Cortex of kidney (tissue), 1 donor: ENCODE measurements at places on chromosomes 2 and 18.

- no peak for DNase-seq
These were observed 4.2 kb upstream of the ESCO1 start for GRCh38 chr18:21604671-21605070.

GRCh38 chr2:9483107-9483506 is 8.8 kb downstream of the IAH1 start:
- DNase-seq = no peak

DNA sequence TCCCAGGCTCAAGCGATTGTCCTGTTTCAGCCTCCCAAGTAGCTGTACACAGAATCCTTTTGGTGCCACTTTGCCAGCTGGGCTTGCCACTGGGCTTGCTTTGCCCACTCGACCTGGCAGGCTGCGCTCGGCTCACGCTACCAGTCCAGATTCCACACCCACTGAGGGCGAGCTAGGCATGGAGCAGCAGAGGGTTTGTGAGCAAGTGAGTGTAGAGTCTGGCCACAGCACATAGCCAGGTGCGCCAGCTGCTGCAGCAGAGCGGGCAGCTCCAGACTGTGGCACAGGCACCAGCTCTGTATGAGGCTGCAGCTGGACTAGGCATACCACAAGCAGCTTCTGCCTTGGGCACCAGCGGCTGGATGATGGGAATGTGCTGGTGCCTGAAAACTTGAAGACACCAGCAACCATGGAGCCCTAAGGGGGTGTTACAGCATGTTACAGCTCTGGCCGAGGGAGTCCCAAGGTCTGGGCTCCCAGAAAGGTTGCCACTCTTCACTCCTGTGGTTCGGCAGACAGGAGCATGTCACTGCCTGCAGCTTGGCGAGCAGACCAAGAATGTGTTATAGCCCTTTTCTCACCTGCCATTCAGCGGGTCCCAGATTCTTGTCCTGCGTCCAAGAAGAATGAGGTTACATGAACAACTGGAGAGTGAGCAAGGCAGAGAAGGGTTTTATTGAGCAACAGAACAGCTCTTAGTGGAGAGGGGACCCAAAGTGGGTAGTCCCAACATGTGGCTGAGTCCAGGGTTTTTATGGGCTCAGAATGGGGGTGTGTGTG is 12.9 kb downstream of the SMARCAL1 start:
- DNase-seq = no peak

DNA sequence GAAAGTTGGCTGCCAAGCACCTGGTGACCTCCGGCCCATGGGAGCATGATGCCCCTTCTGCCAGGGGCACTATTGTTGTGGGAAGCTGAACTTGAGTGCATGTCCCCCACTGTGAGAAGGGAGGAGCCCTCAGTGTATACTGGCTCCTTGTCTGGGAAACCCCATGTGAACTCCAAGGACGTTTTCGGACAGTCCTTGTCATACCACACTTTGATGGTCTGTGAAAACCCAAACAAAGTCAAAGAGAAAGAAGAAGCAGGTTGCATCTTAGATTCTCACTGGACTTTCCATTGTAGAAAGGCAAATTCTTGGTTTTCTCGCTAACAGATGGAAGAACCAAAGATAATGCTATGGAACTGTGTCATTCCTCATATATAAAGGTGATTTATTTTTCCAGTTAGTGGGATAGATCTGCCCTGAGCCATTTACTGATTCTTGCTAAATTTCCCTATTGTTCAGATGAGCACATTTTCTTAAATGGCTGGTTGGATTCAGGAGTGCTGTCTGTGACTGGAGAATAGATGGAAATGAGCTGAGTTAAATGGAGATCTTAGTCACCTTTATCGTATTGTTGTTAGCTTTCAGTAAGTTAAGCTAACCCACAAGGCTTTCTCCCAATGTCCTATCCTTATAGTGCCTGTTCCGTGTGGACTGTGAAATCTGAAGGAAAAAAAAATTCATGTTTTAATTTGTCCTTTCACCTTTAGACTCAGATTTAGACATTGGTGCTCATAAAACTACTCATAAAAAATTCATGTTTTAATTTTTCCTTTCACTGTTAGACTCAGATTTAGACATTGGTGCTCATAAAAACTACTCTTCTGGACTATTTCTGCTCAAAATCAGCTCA is 166.6 kb downstream of the ACTR3 start:
- no peak for DNase-seq

GRCh38 chr2:100383954-100384353 is 33.5 kb downstream of the CHST10 start:
- no peak for DNase-seq

- no peak for DNase-seq
These were observed 23.1 kb downstream of the ELP2 start for GRCh38 chr18:36152781-36153180.

DNA sequence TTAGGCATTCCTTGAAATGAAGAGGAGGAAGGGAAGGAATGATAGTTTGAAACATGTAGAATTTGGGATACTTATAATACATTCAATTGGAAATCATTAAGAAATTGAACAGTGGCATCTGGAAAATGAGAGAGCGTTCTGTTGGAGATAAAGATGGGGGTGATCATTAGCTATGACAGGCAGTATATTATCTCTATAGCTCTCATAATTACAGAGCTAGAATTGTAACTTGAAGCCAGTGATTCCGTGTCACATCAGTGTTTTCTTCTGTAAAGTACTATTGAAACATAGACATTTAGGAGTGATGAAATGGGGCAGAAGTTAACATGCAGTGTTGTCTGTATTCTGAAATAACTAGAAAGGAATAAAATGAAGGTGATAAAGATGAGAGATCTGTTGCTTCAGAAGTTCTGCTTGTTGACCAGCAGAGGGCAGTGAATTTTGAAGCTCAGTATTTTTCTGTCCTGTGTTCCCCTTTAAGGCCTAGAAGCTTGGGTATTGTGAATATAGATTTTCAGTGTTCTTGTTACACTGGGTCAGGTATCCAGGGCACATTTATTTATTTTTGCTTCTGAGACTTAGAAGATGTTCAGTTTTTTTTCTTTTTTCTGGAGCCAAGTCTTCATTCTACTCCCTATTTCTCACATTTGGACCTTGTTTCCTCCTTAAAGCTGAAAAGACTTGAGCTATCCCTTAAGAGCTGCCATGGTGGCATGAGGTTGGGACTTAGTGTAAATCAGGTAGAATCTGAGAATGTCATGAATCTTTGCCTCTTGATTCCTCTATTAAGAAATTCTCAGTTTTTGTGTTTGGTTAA is 157.4 kb downstream of the TAF4B start:
- no peak for DNase-seq

DNA sequence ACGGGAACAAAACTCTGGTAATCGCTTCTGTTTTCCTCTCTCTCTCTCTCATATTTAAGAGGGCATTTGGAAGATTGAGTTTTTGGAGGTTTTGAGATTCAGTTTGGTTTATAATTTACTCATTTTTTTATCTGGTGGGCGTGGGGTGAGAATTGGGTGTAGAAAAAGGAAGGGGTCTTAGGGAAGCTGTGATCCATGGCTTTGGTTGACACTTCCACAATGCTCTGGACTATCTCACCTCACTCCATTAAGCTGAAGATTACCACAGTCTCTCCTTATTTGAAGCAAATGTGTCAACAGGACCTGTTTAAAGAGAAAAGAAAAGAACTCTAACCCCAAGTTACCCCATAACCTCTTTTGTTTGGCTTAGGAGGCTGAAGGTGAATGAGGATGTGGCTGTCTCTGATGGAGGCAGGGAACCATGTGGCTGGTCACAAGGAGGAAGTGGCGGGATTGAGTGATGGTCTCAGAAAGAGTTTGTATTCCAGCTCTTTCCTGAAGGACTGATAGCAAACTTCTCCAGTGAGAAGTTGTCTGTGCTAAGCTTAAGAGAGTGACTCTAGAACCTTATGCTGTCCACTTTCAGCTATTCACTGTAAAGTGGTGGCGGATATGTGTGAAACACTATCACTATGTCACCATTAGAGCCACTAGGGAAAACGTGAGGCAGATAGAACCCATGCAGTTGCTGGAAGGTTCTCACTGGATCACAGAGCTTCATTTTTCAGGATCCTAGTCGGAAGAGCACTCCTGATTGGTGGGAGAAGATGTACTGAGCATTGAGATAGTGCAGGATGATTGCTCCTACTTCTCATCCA is 934 bp downstream of the ZNF804A start:
- no peak for DNase-seq

- DNase-seq = no peak
These were observed 85.9 kb upstream of the ACSL3 start for GRCh38 chr2:222774941-222775340.

DNA sequence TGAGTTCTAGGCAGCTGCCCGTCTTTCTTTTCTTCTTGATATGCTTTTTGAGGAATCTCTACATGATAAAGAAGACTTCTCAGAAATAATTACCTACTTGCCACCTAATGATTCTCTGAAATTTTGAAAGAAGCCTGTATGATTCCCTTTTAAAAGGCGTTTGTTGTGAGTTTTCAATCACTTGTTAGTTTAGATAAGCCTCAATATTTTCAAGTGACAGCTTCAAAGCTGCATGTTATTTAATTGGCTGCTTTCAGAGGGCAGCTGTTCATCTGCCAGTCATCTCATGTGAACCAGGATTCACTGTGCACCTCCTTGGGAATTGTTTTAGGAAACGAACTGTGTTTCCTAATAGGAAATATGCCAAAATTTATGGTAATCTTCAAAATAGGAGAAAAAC is 938.1 kb downstream of the CPS1 start:
- DNase-seq = no peak

GRCh38 chr18:64097497-64097896 is 51.4 kb downstream of the LINC00305 start:
- no peak for DNase-seq

DNA sequence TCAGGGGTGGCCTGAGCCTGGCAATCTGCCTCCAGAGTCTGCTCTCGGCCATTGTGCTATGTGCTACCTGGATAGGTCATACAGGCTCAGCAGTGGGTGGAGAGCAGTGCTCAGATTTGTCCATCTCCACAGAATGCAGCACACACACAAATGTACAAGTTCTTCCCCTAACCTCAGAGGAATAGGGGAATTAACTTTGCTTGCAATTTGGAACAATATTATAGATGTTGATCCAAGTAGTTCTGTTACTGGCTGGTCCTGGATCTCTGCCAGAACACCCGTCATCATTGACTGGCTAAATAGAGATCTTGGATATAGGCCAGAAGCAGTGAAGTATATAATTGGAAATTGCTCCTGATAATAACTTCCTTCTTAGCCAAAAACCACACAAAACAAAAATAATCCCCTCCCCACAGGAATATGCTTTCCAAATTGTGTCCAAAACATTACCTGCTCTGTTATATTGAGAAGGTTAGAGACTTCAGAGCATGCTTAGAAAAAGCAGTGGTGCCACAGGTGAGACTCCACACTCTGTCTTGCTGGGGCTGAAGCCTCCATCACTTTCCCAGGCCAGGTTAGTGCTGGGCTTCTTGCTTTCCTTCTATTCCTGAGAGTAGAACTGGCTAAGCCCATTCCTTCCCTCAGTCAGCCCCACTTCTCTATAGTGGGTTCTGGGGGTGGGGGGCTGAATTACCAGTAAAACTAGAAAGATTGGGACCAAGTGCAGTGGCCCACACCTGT is 38.8 kb downstream of the NCAPH start:
- DNase-seq = no peak

- DNase-seq = no peak
These were observed 221.8 kb upstream of the RBMS1 start for GRCh38 chr2:160715428-160715827.

GRCh38 chr2:224929512-224929911 is 112.8 kb downstream of the DOCK10 start:
- DNase-seq = no peak

GRCh38 chr2:11899264-11899818 is 152.9 kb downstream of the LPIN1 start:
- DNase-seq = no peak

DNA sequence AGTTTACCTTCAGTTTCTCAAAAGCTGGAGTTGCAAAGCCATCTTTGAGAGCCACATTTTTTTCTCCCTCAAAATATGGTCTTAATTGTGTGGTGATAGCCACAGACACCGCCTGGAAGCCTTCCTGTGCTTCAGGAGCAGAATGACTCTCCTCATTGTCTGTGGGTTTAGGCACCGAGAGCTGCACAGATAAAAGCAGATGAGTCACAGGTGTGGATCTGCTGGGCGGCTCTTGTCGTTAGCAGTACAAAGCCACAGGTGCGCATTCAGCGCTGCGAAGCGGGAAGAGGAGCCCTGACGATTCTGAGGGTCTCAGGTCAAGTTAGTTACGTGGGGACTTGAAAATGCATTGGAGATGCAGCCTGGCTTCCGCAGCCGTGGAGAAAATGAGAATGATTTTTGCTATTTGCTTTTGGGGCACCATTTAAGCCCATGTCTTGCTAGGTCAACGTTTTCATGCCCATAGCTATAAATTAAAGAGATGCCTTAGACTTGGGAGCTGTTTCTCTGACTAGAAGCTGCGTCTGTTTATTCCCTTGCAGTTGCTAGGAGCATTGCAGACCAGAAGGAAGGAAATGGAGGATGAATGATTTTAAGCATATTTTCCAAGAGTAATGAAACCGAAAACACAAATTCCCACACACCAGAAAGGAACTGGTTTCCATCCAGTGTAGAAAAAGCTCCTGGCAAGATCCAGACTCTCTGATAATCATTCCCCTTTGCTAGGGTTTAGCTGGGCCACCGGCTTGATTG is 51.5 kb downstream of the KLHL29 start:
- no peak for DNase-seq

- no peak for DNase-seq
These were observed 440.6 kb upstream of the SLC14A2 start for GRCh38 chr18:45174629-45175136.

GRCh38 chr2:169343202-169343601 is 19.1 kb downstream of the LRP2 start:
- no peak for DNase-seq

- DNase-seq = no peak
These were observed 51.6 kb downstream of the APOB start for GRCh38 chr2:20992201-20992711.

DNA sequence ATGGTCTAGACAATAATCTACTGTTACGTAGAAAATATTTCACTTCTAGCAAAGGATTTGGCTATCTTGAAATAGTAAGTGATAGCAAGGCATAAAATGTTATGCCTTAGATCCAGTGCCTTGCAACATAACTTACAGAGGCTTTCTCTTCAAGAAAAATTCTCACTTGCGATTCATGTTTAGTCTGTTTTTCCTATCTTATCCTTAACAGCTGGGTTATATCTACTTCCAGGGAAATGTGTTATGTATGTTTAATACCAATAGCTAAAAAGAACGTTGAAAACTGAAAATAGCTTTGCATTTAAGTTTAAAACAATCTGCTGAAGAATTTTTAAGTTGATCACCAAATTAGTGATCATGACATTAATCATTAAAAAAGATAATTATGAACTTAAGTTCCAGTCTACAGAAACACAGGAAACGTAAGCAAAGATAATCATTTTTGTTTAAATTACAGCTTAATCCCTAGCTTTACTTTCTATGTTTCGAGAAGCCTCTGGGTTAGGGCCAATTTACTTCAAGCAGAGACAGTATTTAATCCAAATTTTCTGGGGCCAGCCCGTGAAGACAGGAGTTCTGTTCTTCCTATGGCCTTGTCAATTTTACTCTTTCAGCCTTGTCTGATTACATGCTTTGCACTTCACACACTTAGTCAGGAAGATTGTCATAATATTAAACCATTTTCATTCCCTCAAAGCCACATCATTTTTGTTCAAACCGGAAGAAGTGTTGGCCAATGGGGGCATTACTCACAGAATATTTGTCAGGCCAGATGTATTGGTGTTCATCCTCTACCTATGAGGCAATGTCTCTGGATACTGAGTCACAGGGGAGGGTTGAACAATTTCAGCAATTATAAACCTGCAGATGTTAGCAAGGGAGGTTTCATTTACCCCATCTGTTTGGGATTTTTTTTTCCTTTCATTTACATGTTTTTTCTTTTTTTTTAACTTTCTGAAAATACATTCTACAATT is 1132.9 kb upstream of the ZEB2 start:
- no peak for DNase-seq

- no peak for DNase-seq
These were observed 32.4 kb downstream of the IRS1 start for GRCh38 chr2:226767056-226767813.

- DNase-seq = no peak
These were observed 610.5 kb upstream of the LRRTM4 start for GRCh38 chr2:78132391-78133370.
